ENCODE measurements at places on chromosomes 5 and 9.

DNA sequence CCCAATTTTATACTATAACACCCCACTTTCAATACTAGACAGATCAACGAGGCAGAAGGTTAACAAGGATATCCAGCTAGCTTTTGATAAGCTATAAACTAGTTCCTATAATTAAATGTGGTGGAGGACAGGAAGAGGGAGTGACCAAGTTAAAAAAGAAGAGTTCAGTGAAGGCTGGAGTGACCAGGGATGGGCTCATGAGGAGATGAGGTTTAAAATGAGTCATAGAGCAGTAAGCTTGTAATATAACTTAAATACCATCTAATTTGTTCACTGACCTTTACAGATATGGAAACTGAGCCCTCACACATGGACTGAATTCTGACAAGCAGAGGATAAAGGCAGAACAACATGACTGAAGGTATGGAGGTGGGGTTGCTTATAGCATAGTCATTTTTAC, 284.5 kb downstream of the SPATA31D1 start:
- no peak for DNase-seq

GRCh38 chr5:136120529-136120928, 12.1 kb upstream of the SMAD5 start:
- no peak for DNase-seq

- no peak for DNase-seq
These were observed 138.9 kb upstream of the RUSC2 start for GRCh38 chr9:35350827-35351549.

GRCh38 chr9:121237916-121238315, 30.0 kb upstream of the GSN start:
- no peak for DNase-seq

- no peak for DNase-seq
These were observed 117.8 kb upstream of the MINAR2 start for GRCh38 chr5:129630101-129630500.

Measured in CD4-positive, alpha-beta T cell treated with Interleukin-15 for 1 hour (primary cell).